ENCODE measurements at places on chromosomes 3 and 15.

GRCh38 chr15:74400915-74401757 is 32.6 kb downstream of the SEMA7A start:
- no peak for DNase-seq

DNA sequence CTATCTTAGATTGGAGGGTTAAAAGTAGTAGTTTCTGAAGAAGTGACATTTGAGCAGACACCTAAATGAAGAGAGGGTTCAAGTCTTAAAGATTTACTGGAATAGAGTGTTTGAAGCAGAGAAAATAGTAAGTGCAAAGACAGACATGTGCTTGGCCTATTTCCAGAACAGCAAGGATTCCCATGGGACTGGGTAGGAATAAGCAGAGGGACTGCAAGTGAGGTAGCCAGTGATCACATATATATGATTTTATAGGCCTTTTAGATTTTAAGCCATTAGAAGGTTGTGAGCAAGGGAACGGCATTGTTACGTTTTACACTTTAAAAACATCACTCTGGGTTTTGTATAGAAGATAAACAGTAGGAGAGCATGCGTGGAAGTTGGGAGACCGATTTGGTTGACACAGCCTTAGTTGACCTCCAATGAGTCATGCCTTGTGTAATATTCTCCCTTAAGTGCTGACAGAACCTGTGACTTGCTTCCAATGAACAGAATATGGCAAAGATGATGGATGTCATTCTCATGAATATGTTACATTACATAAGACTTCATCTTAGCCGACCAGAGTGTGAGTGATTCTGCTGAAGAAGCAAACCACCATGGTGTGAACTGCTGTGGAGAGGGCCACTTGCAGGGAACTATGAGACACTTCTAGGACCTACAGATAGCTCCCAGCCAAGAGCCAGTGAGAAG is 37.1 kb upstream of the SLC4A7 start:
- no peak for DNase-seq

DNA sequence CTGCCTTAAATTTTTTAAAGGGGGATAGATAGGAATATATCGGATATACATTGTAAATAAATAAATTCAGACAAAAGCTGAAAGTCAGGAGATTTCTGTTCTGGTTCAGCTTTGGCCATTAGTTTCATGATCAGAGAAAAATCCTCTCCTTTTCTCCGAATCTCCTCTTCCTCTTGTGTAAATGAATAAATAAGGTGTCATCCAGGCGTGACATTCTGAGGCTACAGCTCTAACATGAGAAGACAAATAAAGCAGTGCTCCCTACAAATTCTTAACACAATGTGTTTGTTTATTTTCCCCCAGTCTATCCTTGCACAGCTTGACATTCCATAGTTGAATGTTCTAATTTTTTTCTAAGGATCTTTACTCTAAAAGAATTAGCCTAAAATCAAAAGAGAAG is 9.4 kb upstream of the MB21D2 start:
- DNase-seq: no peak

GRCh38 chr15:101615414-101615985 is 36.7 kb downstream of the TM2D3 start:
- no peak for DNase-seq

DNA sequence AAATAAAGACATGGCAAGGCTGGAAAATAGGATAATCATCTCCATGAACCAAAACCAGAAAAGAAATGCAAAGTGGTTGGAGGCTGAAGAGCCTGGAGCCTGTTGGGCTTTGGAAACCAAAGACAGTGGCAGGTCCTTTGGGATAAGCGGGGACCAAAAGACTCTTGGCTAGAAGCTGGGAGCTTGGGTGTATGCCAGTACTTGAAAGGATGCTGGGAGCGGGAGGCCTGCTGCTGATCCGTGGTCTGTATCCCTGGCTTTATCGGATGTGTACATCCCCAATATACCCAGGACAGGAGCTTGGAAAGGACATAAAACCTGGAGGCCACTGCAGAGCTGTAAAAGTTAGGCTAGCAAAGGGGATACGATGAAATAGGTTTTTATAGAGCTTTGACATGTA is 1.3 kb upstream of the CHRNB4 start:
- no peak for DNase-seq

- DNase-seq: no peak
Measured at GRCh38 chr3:174423936-174424335, 435.2 kb upstream of the NAALADL2 start.

DNA sequence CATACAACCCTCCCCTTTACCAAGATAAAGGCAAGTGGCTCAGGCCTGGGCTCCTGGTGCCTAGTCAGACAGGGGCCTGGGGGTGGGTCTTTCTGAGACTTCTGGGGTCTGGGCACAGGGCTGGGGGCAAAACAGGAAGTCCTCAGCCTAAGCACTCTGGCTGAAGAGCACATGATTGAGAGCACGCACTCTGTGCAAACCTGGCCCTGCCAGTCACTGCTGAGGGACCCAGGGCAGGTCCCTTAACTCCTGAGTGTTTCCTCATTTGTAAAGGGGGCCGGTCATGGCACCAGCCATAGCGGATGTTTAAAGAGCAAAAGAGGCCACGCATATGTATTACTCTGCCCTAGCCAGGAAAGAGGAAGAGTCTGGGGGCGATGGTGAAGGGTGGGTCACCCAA is 16.0 kb downstream of the TKT start:
- no peak for DNase-seq

DNA sequence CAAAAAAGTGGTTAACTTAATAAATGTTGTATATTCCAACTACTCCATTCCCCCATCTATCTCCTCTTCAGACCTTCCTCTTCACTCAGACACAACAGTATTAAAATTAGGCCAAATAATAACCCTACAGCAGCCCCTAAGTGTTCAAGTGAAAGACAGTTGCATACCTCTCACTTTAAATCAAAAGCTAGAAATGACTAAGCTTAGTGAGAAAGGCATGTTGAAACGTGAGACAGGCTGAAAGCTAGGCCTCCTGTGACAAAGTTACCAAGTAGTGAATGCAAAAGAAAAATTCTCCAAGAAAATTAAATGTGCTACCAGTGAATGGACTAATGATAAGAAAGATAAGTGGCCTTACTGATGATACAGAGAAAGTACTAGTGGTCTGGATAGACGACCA is 71.7 kb downstream of the ANKRD28 start:
- no peak for DNase-seq

- DNase-seq: no peak
Measured at GRCh38 chr3:169146866-169147237, 516.7 kb downstream of the MECOM start.

DNA sequence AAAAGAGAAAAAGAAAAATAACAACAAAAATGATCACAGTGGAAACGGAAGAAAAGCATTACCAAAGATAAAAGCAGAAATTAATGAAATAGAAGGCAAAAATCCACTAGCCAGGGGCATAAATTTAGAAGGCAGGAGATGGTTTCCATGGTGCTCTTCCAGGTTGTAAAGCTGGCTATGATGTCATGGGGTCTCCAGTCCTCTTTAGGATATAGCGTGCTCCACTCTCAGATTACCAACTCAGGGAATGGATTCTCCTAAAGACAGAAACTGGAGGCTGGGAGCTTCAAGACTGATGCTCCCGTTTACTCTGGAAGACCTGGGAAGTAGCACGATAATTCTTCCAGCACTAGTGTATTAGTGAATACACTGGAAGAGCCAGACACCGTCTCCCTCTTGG is 10.9 kb upstream of the ULK4 start:
- DNase-seq: no peak

GRCh38 chr15:89307046-89307587 is 27.5 kb downstream of the POLG start:
- no peak for DNase-seq

DNA sequence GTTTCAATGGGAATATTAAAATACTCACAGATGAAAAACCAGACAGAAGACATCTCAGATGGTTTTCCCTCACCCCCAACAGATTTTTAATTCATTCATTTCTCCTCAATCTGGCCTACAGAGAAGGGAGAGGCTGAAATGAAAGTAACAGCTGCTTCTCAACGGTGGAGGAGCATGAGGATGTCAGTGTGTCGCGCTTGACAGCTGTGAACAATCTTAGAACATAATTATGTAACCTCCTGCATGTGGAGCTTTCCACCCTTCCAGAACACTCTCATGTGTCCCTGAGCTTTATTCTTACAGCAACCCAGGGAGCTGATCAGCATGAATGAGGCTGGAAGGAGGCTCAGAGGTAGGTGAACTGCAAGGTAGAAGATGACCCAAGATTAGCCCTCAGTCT is 52.7 kb downstream of the MB21D2 start:
- DNase-seq: no peak

- DNase-seq: no peak
Measured at GRCh38 chr3:167675848-167676247, 22.1 kb upstream of the WDR49 start.

DNA sequence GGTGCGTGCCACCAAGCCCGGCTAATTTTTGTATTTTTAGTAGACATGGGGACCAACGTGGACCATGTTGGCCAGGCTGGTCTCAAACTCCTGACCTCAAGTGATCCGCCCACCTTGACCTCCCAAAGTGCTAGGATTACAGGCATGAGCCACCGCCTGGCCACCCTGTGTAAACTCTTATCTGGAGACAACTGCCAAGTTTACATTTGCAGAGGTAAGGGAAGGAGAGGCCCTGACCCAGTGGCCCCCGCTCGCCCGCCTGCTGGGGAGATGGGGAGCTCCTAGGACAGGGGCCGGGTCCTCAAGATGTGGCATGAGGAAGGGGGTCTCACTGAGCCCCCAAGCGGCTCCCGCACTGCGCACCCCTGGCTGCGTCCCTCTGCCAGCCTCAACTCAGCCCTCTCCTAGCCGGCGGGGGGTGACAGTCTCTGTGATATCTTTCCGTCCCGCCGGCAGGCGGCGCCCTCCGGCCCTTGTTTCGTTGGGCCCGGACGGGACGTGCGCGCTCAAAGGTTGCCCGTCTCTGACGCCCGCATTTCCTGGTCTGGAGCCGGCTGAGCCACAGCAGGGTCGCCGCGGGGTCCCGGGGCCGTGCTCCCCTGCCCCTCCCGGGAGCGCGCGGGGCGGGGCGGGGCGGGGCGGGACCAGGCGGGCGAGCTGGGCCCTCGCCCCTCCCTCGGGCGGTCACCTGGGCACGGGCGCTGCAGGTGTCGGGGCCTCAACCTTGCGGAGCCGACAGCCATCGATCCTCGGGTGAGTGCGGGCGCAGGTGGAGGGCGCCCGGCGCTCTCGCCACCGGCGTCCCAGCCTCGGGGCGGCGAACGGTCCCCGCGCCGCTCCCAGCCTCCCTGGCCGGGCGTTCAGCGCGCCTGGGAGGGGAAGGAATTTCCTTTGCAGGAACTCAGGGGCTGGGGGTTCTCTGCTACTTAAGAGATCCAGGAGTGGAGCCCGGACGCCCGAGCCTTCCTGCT is at the start of gene GPR160:
Gene GPR160, plus strand, starts transcription at position 533 of the 971 bp plus-strand sequence. CDS start 45,978 bp downstream, outside the sequence.
- peak; percentile 71 for DNase-seq

DNA sequence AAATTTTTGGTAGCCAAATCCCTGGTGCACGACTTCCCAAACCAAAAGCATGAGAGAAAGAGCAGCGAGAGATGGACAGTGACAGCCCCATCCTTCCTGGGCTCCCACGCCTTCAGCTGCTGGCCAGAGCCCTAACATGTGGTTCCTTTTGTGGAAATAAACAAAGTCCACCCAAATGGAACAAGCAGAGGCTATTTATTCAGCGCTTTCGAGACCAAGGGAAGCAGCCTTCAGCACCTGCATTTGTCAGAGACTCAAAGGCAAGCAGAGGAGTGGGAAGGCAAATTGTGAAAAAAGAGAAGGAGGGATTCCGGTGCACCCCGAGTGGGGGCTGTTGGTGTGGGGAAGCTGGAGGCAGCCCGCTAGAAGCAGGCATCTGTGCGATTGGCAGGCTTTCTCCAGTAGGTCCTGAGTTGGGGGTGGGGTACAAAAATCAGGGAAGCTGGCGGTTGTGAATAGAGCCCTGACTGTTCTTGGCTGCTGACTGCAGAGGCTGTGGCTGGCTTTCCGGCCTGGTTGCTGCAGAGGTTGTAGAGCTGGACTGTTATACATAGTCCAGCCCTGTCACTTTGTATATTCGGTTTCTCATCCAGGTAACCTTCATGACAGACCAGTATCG is 427.2 kb downstream of the OCA2 start:
- DNase-seq: no peak

- peak; percentile 45 for DNase-seq
Measured at GRCh38 chr3:58116161-58116955, 94.4 kb downstream of the DNASE1L3 start.

DNA sequence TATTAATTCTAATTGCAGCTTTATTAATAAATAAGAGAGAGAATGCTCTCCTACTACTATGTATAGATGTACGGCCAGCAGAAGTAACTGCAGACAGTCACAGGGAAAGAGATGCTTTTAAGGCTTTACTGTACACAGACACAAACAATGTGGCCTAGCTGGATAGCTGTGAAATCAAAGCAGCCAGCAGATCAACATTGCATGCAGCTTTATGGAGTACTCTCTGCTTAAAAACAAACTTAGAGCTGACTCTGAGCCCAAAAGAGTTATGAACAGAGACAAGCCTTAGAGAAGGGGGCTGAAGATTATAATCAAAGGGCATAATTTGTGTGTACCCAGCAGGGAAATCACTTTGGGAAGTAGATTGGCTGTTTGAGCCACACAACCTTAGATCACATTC is 47.2 kb downstream of the CADM2 start:
- DNase-seq: no peak

GRCh38 chr15:70274255-70274880 is 176.7 kb upstream of the TLE3 start:
- DNase-seq: no peak

DNA sequence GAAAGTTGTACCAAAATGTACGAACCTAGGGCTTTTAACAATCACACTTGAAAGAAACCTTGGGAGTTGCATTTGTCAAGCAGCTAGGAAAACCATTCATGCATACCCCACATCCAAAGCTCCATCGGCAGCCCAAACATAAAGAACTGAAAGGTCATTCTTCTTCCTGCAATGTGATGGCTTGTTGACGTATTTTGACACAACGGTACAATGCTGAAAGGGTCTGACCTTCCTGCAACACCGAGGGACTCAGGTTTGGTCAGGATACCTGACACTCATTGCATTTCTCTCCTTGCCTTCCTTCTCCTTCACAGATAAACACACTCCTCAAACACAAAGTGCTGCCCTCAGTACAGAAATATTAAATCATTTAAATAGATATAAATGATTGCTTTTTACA is 145.5 kb downstream of the CDIN1 start:
- no peak for DNase-seq

Data from GM19239 (cell line).